ENCODE measurements at places on chromosomes 5 and 9.

DNA sequence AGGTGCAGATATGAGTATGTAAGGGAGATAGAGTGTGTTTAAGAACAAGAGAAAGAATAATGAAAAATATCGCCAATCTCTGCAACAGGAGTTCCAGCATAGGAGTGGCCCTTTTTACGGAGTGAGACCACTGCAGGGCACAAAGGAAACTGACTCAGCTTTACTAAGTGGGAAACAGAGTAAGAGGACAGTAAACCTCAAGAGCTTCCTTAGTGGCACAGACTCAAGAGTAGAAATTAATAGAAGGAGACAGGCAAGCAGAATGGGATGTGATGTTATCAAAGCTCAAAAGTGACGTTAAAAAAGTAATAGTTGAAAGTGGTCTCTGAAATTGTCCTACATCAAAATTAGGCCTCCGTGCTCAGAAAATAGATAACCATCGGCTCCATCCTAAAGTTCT lies 2.1 kb upstream of the SH3RF2 start:
- DNase-seq: no peak

DNA sequence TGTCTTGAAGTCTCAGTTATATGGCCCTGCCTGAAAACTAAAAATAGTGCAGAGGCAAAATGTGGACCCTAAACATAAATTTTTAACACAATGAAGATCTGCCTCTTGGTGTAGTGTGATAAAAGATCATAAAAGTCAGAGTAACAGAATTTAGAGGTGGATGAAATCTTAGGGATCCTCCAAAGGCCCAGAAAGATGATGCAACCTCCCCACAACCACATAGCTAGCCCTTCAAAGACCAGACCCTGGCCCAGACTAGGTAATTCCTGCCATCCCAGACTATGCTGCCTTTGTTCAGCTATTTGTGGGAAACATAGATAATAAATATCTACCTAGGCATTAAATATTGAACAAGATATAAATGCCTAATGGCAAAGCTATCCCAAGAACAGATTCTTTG lies 15.3 kb downstream of the KLF9 start:
- no peak for DNase-seq

DNA sequence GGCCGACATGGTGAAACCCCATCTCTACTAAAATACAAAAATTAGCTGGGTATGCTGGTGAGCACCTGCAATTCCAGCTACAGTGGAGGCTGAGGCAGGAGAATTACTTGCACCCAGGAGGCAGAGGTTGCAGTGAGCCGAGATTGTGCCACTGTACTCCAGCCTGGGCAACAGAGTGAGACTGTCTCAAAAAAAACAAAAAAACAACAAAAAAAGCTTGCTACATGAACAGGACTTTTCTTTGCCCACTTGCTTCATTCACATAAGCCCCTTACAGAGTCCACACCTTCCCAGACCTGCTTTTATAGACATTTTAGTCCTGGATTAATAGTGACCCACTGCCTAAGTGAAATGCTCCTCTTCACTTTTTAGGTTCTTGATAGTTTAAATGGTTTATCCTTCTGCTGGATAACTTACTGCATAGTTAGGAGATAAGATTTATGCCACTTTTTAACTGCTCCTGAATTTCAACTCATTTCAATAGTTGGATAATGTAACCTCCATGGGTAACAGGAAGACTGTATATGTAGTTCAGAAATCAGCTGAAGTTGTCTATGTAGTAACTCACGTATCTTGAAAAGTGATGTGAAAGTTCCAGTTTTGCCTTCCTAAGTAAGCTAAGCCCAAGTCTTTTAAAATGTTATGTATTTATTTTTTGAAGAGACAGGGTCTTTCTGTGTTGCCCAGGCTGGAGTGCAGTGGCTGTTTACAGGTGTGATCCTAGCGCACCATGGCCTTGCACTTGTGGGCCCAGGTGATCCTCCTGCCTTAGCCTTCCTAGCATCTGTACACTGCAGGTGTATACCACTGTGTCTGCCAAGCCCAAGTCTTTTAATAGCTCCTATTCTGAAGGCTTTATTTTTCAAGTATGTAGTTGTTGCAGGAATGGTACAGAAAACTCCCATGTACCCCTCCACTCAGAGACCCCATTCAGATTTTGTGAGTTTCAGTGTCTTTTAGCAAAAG lies 19.7 kb downstream of the SUB1 start:
- DNase-seq: no peak

- peak; percentile 46 for DNase-seq
These were observed 151.7 kb upstream of the SMIM23 start for GRCh38 chr5:171633776-171634470.
